ENCODE measurements at places on chromosomes 1 and 21.

DNA sequence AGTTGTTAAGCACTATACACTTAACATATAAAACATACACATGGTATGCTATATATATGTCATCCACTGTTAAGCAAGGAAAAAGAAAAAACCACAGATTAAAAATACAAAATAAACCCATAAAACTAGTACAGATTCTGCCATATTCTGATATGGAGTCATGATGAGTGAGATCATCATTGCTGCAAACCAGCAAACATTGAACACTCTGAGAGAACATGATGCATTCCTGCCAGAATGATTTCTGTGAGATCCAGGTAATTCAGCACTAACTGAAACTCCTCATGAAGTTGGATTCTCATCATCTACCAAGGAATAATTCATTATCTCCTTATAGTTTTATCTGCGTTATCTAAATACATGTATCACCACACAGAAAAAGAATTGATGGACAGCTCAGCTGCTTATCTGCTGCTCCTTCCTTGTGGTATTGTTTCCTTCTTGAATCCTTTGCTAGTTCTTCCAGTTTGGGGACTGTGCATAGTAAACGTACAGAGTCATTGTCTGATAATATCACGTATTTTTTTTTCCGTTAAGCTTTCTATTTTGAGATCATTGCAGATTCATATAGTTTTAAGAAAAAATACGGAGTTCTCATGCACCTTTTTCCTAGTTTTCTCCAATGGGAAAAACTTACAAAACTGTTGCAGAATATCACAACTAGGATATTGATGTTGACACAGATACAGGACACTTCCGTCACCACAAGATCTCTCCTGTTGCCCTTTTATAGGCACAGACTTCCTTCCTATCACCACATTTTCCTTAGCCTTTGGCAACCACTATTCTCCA lies 9.3 kb downstream of the RAB4A start:
- DNase-seq: no peak

DNA sequence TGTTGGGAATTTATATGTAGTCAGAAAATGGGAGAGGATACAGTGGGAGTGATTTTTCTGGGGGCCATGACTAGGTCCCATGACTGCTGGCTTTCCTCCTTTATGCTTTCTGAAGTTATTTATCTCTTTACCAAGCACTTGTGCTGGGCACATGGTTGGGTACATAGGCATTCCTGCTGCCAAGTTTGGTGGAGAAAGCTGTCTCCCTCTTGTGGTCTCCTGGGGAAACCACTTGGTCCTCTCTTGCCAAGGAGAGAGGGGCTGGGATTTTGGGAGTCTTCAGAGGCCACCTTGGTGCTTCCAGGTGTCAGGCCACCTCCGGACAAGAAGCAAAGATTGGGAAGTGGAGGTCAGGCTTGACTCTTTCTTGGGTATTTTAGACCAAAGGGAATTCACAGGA lies 120.2 kb upstream of the KCNE2 start:
- DNase-seq: peak; percentile 55

DNA sequence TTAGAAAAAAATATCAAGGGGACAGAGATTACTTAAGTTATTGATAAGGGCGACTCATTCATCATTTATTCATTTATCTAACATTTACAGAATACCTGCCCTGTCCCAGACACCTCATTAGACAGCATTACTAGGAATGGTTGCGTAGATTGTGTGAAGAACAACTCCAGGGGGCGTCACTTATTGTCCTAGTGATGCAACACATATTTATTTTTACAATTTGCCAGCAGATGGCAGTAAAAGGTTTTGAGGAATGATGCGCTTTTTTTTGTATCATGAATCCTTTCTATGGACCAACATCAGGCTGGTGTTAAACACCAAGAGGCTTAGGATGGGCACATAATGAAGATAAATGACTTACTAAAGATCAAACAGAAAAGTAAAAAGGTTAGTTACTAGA lies 5.5 kb downstream of the NCAM2 start:
- peak; percentile 45 for DNase-seq

- no peak for DNase-seq
Measured at GRCh38 chr21:26064506-26064905, 106.1 kb downstream of the APP start.
